ENCODE measurements at places on chromosomes 1 and 21. TPM values are rescaled to one million over a fixed set of nuclear protein-coding genes. Genes with fewer than 3 reads are reported as not detected.

NFIA gene
- total RNA-seq, result 30.5 TPM

LRRC3 gene
- 0.35 TPM for total RNA-seq

GRCh38 chr1:36597514-36597913 is 114.8 kb upstream of the CSF3R start:
- DNase-seq, result no peak

GRCh38 chr1:159009704-159010361 is at the start of gene IFI16:
Gene IFI16 (plus strand): TSS chr1:159009907. CDS start chr1:159014681, 4,774 bp downstream.
- no peak for DNase-seq

DNA sequence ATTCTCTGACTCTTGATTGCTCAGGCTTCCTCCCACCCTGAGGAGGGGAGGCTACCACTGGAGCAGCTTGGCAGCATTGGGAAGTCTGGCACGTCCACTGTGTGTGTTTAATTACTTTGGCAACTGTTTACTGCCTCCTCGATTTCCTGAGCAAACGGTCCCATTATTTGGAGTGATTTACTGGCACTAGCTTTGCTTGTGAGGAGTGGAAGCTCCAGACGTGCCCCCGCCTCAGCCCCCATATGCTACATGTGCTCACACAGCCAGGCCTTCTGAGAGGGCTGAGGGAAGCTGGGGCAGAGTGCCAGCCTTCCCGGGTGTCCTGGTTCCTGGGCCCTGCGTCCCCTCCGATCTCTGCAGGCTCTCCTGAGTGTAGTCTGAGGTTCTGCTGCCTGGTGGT is 306.2 kb downstream of the PTPRU start:
- DNase-seq, result no peak

GRCh38 chr1:94205639-94206038 is 31.7 kb downstream of the ARHGAP29 start:
- no peak for DNase-seq

GRCh38 chr1:211589782-211590721 is 11.1 kb upstream of the SLC30A1 start:
- DNase-seq, result no peak

DNA sequence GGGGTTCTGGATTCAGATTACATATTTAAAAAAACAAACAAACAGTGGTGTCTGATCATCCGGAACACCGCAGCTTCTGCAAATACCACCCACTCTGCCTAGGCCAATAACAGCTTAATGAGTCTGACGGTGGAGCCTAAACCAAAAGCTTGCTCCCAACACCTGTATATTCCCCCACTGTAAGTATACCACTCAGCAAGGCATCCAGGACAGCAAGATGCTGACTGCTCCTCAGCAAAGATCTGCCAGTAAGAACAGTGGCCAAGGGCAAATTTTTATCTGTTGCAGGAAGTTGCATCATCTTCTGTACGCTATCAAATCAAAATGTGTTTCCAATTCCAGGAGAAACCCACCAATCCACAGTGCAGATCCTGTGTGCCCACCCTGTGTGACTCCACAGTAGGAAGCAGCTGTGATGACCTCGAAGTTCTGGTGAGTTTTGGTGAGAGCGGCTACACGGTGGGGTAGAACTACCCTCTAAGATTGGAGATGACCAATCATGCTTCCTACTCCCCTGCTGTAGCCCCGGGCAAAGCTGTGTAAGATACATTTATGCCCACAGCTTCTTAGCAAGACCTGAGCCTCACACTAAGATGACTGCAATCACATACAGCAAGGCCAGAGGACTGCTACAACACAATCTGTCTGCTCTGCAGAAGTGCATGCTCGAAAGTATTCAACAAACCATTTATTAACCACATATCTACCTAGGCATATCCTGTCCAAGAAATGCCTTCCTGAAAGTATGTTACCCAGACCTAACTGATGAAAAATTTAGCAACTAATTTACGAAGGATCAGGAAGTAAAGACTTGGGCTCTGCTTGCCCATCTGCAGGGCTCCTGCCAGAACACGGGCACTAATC is 30.5 kb downstream of the SIPA1L2 start:
- no peak for DNase-seq
